ENCODE measurements at places on chromosomes 6 and 20.

GRCh38 chr6:18445228-18445627 lies 58.1 kb downstream of the RNF144B start:
- DNase-seq = no peak

DNA sequence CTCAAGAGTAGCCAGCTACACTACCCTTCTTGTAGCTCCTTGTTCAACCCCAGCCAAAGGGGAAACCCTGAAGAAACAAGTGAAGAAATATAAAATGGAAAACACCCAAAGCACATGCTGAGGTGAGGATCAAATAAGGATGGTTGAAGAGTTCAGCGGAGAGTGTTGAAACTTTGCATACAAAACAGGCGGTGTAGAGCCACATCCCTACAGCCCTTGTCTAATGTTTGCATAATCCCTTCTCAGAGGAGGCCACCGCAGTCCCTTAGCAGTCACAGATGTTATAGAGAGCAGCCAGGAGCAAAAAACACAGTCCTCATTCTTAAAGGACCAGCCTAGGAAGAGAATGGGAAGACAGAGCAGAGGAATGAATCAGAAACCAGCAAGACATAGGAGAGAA lies 350.7 kb upstream of the SASH1 start:
- no peak for DNase-seq

DNA sequence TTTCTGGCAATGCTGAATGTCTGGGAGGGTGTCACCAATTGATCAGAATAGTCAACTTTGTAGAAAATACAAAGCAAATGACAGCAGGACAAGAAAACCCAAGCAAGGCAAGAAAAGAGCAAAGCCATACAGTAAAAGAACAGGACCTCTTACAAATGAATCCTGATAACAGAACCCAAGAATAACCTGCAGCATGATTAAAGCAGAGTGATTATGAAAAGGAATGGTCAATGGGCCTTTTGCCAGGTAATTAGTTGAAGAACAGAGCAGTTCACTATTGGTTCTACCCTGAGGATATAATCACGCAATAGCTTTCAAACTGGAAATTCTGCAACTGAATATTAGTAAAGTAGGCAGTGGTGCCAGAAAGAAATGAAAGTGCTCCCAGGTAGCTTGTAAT lies 319.8 kb downstream of the FRK start:
- no peak for DNase-seq

DNA sequence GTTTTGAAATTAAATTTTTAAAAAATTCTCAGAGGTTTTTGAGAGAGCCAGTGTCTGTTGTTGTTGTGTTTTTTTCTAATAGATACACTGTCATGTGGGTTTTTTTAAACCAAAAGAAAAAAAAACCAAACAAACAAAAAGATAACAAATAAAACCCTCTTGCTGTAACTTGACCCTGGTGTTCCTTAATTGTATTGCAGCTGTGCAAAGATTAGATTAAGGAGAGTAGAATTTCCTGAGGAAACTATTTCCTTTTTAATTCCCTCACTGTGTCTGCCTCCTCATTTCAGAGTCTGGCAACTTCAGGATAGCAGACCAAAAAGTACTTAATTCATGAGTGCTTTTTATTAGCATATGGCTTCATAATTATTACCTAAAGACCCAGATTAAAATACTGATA lies 281.9 kb downstream of the EPM2A start:
- DNase-seq = no peak

GRCh38 chr6:166489301-166490155 lies 97.0 kb downstream of the RAMACL start:
- no peak for DNase-seq

DNA sequence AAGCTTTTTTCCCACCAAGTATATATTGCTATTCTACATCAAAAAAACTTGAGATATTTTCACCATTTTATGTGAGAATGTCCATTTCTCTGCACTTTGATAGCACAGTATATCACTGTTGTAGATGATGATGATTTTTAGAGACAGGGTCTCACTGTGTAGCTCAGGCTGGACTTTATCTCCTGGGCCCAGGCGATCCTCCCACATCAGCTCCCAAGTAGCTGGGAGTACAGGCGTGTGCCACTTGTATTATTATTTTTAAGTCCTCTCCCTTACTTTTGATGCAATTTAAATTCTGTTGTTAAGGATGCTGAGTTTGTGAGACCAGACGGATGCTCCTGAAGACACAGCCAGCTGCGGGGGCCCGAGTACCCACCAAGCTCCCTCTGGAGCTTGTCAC lies 326.8 kb downstream of the QKI start:
- no peak for DNase-seq

DNA sequence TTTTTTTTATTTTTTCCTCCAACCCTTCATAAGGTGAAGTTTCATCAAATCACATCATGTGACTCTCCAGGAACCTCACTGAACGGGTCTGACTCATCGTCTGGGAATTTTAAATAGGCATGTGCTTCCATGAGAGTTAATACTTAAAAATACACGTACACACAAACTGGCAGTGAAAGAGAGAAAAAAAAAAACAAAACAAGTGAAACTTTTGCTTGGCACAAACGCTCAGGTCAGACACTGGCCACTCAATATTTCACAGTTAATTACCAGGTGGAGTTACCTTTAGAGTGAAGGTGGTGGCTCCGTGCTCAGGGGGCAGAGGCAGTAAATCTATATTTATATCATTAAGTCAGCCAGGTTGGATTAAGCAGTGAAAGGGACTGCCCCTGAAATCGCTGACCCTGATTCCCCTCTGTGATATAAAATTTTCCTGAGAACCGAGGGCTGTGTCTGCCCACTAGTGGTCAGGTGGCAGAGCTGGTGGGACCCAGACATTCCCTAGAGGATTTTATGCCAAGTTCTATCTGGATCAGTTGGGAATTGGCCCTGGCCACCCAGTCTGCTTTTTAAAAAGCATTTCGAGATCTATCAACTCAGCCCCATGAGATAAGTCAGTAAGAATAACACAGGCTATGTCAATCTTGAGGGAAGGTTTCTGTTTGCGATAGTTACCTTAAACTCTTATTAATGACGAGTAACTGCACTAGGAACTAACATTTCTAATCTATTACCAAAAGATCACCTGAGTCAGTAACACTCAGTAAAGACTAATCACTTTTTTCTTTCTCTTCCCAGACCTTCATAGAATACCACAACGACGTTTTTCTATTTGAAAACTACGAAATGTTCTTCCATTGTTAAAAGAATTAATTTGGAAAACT lies 259.1 kb downstream of the HDGFL1 start:
- no peak for DNase-seq

DNA sequence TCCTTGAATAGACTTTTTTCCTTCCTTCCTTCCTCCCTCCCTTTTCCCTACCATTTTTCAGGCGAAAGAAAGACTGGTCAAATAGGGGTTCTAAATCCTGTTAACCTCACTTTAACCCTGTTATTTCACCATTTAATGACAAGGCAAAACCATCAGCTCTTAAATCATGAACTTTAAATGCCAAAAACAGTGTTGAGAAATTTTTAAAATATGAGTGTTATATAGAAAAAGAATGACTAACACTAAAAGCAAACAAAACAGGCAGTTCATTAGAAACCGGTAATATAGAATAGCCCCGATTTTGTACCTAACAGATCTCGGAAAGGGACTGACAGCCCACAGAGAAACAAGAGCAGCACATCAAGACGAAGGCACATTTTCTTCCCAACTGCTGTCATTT lies 57.4 kb upstream of the CEP85L start:
- no peak for DNase-seq

DNA sequence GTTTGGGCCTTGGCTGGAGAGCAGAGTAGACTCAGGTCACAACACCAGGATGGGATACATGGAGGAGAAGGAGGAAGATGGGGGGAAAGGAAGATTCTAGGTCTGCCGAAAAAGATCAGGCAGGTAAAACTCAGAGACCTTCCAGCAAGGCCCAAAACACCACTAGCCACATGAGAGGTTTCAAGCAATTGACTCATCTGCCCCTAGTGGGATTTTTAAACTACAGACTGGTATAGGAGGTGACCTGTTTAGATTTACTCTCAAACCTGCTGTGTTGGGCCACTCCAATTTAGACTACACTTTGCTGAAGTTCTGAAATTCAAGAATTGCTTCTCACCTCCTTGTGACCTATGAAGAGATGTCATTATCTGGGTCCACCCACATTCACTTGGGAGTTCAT lies 236.9 kb upstream of the SASH1 start:
- no peak for DNase-seq

- no peak for DNase-seq
Measured at GRCh38 chr6:95519228-95520037, 57.9 kb upstream of the MANEA start.

DNA sequence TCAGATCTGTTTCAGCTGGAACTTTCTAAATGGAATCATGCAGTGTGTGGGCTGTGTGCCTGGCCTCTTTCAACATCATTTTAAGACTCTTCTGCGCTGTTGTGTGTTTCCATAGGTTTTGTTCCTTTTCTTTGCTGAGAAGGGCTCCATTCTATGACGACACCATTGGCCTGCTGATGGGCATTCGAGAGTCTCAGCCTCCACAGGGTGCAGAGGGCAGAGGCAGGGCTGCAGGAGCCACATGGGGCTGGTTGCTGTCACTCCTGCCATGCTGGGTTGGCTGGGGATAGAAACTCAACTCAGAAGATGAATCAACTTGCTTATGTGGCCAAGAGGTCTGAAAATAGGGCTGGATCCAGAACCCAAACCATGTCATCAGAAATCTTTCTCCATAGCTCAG lies 68.5 kb upstream of the SLCO4A1 start:
- DNase-seq = no peak

GRCh38 chr6:127182501-127182900 lies 64.0 kb downstream of the RSPO3 start:
- no peak for DNase-seq

- DNase-seq = no peak
Measured at GRCh38 chr20:61125546-61126180, 126.4 kb upstream of the CDH4 start.

- DNase-seq = no peak
Measured at GRCh38 chr6:96153775-96154174, 138.0 kb downstream of the FUT9 start.

- DNase-seq = no peak
Measured at GRCh38 chr6:1016329-1017302, 295.3 kb upstream of the FOXQ1 start.

DNA sequence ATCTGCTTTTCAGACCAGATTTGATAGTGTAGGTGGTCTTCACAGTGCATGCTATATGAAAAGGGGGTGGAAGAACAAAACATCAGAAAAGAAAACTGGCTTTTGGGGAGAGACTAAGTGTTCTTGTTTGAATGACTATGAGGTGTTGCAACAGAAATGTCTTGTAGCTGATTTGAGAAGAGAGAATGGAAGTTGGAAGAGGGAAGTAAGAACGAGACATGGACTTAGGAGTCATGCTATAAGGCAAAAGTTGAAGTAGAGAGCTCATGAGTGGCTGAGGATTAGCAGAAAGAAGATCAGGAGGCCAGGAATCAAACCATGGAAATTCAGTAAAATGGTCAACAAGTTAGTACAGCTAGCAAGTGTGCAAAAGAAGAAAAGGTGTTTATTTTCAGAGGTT lies 32.1 kb downstream of the FNDC1 start:
- DNase-seq = no peak

GRCh38 chr6:166830891-166831363 lies 125.4 kb downstream of the RNASET2 start:
- DNase-seq = no peak

- DNase-seq = peak; percentile 54
Measured at GRCh38 chr6:37482606-37483251, 17.0 kb downstream of the CCDC167 start.

DNA sequence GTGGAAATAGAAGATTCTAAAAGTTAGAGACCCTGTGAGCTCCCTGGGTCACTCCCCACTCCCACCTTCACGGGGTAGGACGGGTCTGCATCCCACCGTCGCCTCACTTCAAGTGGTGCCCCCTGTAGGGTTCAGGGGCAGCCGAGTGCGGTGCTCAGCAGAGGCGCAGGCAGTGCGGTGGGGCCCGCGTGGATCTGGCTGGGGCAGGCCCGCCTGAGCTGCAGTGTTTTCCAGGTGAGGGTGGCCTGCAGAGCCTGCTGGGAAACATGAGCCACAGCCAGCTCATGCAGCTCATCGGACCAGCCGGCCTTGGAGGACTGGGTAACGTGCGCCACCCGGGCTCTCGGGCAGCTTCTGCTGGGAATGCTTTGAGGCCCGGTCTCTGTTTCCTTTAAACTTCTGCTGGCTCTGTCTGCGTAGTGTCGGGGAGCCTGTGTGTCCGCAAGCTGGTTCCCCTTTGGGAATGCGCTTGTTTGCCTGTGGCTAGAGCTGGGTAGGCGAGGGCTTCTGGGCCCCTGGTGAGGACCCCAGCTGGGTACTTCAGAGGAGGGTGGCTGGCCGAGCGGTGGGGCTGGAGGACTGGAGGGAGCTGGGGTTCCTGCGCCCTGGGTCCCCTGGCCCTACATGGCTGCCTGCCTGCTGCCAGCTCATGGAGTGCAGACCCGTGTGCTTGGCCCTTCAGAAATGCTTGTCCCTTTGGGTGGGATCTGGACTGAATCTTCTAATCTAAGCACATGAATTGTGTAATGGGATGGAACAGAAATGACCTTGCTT lies 3.8 kb downstream of the ADRM1 start:
- DNase-seq = no peak

DNA sequence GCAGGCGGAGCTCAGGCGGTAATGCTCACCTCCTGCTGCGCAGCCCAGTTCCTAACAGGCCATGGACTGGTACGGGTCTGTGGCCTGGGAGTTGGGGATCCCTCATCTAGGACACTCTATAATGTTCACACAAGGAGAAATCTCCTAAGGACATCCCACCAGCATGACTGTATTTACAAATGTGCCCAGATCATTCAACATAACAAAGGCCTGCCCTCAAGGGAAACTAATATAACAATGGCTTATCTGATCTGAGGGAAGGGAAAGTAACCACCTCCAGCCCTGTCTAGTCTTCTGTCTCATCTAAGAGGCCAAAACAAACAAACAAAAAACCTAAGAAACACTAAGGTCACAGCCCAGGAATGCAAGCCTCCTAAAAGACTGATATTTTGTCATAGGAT lies 232.8 kb downstream of the RNGTT start:
- DNase-seq = no peak

- DNase-seq = no peak
Measured at GRCh38 chr6:104322841-104323240, 536.9 kb downstream of the HACE1 start.

DNA sequence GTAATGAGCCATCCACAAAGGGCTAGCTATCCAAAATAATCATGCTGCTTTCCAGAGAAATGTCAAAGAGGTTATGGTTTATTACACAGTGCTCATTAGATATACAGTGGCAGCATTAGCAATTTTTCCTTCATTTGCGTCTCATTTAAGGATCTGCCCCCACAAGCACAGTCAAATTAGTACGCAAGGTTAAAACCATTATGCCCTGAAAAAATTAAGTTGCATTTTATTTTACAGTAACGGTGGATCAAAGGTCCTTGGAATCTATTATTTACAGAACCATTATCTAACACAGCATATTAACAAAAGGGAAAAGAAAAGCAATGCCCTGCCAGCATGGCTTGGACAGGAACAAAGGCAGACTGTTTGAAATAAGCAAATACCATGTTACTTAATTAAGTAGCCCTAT lies 144.8 kb downstream of the PDSS2 start:
- DNase-seq = no peak

DNA sequence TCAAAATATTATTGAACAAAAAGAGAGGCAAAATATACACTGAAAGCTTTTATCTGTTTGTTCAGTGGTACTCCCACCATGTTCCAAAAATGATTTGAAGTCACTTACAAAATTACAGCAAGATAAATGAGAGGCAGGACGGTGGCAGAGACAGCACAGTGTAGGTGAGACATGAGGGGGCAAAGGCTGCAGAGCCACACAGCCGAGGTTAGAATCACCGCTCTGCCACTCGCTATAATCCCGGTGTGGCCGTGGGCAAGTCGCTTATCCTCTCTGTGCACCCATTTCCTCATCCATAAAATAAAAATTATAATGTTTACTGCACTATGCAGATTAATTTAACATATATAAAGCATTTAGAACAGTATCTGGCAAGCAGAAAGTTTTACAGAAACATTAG lies 140.1 kb upstream of the BEND6 start:
- DNase-seq = no peak
